NCI-H345 (cell line): ENCODE measurements at places on chromosomes 4 and X.
A peak's percentile ranks its signal among the peaks of the same experiment; 100 is the strongest.

GRCh38 chrX:64202808-64203325 is 2.6 kb downstream of the AMER1 start:
- no peak for DNase-seq

DNA sequence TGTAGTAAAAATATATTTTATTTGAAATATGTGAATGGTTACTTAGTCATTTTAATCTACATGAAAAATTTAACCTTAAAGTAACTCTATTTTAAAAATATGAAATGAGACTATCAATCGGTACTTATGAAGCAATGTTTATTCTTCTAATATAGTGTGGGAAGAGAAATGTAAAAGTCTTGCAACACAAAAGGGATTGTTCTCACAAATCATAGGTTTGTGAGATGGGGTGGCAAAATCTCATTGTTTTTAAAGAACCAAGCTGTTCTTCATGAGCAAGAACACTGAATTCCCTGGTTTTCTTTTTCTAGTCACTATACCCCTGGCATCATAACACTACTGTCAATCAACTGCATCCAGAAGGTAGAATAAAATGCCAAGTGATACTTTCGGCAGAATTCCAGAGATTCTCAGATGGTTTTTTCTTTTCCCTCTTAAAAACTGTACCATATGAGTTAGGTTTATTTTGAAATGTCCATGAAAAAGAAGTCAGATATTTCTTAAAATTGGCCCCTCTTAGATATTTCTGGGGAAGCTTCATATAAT is 52.2 kb downstream of the SNCA start:
- no peak for DNase-seq

- DNase-seq = no peak
Observed at GRCh38 chr4:86919561-86920223, 15.1 kb upstream of the AFF1 start.

DNA sequence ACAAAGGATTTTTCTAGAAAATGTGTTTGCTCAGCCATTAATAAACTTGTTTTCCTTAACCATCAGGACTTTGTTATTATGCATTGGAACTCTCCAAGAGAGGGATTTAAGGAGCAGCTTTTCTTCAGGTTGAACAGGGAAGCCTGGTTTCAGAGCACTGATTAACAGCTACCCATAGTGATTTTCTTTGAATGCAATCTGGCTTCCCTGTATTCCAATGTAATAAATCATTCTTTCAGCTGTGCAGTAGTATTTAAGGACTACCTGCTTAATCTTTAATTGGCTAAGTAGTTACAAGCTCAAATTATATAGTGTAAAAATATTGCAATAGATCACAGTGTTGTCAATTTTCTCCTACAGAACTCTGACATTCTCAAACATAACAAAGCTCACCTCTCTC is 77.5 kb downstream of the TMEM156 start:
- no peak for DNase-seq

- DNase-seq = no peak
Observed at GRCh38 chr4:151038452-151039157, 23.5 kb upstream of the LRBA start.

- DNase-seq = no peak
Observed at GRCh38 chr4:5489260-5489659, 219.1 kb downstream of the EVC2 start.

DNA sequence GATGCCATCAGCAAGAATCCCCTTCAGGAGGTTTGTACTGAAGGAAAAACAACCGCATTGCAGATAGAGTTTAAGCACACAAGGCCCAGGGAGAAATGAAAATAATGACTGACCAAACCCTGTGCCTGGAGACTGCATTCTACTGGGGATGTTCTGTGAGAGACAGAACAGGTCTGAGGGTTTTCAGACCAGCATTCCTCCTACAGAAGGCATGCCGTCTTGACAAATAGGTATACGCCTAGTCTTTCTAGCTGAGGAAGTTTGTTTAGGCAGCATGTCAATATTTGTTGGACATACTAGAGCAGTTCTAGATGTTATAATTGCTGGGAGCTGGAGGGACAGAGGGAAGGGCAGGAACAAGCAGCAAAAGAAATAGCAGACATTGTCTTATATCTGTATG is 68.4 kb upstream of the SCOC start:
- no peak for DNase-seq

- DNase-seq = no peak
Observed at GRCh38 chrX:19990151-19990555, 708 bp downstream of the BCLAF3 start.

DNA sequence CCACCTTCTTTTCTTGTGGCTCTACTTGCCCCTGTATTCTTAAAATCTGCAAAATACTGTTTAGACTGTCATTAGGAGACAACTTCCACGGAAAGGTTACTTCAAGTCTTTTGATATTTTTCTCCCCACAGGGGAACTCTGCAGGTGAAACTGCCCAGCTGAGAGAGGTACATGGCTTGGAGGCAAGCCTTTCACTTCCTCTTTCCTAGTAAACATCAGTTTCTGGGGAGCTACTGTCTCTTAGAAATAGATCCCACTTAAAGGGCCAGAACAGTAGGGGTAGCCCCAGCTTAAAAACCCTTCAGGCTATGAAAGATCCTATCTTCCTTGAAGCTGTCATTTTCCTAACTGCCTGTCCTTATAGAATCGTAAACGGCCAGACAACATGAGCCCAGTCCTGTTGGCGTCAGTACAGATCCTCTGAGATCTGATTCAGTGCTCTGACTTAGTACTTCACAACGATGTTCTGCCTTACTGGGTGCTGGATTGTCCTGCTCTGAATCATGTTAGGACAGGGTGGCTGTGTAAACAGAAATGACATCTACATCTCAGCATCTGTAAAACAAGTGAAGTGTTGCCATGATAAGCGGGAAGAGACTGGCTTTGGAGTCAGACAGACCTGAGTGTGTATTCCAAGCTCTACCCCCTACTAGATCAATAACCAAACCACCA is 102.1 kb downstream of the ITIH6 start:
- DNase-seq = no peak

GRCh38 chr4:84151574-84151973 is 347.5 kb downstream of the NKX6-1 start:
- DNase-seq = no peak

DNA sequence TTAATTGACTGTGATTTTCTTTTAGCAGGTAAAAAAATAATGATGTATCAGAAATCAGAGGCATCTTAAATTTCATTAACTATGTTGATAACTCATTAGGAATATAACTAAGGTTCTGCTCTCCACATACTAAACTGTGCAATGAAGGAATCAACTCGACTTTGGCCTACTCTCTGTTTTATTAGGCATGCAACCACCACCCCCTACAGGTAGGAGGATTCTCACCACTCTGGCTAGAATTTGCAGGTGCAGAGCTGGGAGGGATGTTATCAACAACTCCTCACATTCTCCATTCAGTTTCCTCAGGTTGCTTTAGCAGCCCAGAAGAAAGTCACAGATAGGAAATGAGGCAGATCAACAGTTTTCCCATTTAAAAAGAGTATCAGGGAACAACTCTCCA is 160.1 kb downstream of the COX18 start:
- no peak for DNase-seq

DNA sequence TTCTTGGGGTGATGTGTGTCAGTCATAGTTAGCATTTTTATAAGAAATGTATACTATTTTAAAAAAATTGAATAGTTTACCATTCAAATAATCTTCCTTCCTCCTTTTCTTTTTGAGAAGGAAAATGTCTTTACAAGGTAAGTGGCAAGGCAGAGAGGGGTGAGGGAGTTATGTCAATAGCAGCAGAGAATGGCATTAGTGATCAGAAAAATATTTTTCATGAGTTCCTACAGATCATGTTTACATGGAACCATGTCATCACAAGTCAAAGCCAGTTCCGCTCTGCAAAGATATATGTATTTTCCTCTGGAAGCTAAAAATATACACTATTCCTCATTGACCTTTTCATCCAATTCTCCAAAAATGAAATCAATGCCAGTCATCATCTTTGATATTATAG is 67.3 kb downstream of the PTPN13 start:
- DNase-seq = no peak

DNA sequence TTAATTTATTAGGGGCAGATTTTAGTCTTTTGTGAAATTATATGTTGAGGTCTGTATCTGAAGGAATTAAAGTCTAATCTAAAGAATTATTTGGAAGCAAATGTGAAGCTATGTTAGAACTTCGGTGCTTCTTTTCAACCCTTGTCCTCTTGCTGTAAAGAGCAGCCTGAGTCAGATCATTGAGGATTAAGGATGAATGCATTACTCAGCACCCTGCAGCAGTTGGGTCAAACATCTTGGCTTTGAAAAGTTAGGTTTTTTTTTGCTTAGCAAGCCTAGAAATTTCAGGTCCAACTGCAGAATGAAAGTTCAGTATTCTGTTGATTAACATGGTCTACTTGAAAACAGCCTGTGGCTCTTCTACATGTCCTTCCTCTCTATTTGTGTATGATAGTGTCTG is 57.6 kb downstream of the SLC4A4 start:
- DNase-seq = no peak

GRCh38 chr4:138437263-138437851 is 195.2 kb upstream of the SLC7A11 start:
- DNase-seq = no peak

DNA sequence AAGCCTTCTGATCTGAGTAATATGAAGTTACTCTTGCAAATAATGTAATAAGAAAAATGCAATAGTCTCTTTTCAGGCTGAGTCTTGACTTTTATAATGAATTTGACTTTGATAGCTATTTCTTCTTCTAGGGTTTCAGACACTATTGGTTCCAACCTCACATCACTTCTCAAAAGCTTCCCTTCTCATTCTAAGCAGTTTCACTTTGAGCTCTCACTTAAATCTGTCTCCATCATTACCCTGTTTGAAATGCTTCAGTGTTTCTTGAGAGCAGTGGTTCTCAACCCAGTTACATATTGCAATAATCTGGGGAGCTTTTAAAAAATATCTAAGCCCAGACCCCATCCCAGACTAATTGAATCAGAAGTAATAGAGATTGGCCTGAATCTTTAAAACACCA is 40.5 kb upstream of the BMP2K start:
- DNase-seq = no peak

- peak; percentile 87 for DNase-seq
Observed at GRCh38 chrX:133676344-133677122, 261.2 kb upstream of the GPC4 start.

DNA sequence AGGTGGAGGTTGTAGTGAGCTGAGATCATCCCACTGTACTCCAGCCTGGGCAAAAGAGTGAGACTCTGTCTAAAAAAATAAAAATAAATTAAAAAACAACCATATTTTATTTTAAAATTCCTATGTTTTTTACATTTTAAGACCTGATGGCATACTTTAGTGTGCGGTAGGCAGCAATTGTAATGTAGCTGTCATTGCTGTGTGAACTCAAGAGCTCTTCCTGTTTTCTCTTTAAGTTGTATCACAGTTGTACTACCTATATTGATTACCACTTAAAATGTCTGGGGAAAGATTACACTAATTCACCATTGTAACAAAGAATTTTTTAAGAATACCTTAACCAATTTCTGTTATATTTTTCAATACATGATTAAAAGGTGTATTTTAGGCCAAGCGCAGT is 27.3 kb downstream of the ABCE1 start:
- DNase-seq = no peak

GRCh38 chr4:161936625-161937550 is 226.9 kb downstream of the FSTL5 start:
- DNase-seq = no peak
